Lower leg skin (tissue), 4 donors: ENCODE measurements at places on chromosomes 16 and 17. TPM values are rescaled to one million over a fixed set of nuclear protein-coding genes. Genes with fewer than 3 reads are reported as not detected.

DNA sequence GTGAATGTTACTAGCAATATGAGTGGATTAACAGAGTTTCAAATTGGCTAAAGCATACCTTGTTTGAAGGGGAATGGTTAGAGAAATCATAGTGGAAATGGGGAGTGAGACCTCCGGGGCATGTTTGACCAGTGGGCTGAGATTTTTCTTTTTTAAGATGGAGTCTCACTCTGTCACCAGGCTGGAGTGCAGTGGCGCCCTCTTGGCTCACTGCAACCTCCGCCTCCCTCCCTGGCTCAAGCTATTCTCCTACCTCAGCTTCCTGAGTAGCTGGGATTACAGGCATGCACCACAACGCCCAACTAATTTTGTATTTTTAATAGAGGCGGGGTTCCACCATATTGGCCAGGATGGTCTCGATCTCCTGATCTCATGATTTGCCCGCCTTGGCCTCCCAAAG lies 9.6 kb downstream of the CDRT15 start:
- no peak for DNase-seq

DNA sequence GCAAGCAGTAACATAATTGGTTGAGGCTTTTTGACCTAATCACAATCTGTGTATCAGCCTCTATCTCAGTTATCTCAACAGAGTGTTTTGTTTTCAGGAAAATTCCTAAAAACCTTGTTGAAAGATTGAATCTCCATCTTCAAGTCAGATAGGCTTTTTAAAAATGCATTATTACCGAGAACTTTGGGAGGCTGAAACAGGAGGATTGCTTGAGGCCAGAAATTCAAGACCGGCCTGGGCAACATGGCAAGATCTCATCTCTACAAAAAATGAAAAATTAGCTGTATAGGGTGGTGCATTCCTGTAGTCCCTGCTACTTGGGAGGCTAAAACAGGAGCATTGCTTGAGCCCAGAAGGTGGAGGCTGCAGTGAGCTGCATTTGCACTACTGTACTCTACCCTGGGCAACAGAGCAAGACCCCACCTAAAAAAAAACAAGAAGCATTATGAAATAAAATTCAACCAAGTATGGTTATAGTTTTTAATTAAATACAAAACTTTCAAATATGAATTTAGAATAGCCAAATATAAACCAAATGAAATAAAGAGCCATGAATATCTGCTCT lies 68.4 kb downstream of the VMP1 start:
- no peak for DNase-seq

- no peak for DNase-seq
Observed at GRCh38 chr17:80252871-80253270, 7.8 kb upstream of the RNF213 start.

DNA sequence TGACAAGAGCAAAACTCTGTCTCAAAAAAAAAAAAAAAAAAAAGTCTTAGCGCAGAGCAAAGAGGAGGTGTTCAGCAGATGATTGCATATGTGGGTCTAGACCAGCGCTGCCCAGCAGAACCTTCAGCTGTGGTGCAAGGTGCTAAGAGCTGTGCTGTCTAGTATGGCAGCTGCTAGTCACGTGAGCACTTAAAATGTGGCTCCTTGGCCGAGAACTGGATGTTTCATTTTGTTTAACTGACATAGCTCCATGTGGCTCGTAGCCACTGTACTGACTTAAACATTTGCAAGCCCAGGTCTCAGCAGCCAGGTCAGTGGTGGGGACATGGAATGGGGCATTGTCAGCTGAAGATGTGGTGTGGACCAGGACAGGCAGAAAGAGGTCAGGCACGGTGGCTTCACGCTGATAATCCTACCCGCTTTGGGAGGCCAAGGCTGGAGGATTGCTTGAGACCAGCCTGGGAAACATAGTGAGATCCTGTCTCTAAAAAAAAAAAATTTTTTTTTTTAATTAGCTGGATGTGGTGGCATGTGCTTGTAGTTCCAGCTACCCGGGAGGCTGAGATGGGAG lies 9.2 kb downstream of the C1QTNF1 start:
- no peak for DNase-seq

GRCh38 chr17:71184716-71185115 lies 936.1 kb upstream of the SOX9 start:
- no peak for DNase-seq

DNA sequence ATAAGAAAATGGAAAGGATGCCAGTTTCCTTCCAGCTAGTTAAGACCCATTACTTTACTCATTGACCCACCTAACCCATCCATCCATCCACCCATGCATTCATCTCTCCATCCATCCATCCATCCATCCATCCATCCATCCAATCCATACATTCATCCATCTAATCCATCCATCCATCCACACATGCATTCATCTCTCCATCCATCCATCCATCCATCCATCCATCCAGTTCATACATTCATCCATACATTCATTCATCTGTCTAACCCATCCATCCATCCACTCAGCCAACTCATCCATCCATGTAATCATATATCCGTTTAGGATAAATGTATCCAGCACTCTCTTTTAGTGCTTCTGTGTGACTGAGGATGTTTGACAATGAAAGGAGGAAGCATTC lies 178.8 kb upstream of the CACNG3 start:
- no peak for DNase-seq

DNA sequence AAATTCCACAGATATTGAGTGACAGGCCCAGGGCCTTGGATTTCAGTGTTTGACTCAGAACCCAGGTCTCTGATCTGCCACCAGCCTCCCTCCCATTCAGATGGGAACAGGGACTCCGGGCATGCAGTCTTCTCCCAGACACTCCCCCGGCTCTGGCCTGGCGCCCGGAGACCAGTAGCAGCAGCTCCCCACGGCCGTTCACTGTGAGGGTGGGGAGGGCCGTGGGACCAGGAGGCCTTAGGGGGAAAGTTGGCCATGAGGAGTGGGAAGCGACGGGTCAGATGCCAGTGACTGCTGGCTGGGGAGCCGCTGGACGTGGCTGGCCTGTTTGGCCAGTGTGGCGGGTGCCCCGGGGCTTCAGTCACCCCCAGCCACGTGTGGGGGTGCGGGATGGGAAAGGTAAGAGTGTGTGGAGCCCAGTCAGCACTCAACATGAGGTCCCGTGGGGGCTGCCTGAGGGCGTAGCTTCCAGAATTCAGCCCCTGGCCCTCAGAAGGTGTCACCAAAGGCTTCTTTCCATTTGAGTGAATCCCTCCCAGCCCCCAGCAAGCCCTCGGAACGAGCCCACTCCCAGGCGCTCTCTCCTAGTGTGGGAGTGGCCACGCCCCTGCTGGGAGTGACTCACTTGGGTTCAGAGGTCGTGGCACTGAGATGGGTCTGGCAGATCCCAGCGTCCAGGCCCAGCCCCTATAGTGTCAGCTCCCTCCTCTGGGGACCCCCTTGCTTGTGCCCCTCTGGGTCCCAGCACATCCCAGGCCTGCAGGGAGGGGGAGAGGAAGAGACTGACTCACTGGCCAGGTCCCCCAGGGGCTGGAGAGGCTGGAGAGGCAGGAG lies 309.4 kb downstream of the SEC14L1 start:
- peak; percentile 64 for DNase-seq

DNA sequence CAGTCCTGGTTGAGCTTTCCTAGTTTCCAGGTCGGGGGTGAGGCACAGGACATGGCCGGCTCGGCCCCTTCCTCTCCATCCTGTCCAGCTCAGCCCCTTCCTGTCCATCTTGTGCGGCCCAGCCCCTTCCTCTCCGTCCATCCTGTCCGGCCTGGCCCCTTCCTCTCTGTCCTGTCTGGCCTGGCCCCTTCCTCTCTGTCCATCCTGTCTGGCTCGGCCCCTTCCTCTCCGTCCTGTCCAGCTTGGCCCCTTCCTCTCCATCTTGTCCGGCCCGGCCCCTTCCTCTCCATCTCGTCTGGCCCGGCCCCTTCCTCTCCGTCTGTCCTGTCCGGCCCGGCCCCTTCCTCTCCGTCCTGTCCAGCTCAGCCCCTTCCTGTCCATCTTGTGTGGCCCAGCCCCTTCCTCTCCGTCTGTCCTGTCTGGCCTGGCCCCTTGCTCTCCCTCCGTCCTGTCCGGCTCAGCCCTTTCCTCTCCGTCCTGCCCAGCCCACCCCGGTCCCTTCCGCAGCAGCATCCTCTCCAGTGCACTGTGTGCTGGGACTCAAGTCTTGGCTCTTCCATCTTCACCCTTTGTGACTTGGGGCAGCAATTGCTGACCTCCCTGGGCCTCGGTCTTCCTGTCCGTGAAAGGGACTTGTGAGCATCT lies 5.5 kb upstream of the ZNF750 start:
- DNase-seq: no peak

GRCh38 chr17:76156662-76156991 lies 15.6 kb upstream of the FOXJ1 start:
- no peak for DNase-seq

DNA sequence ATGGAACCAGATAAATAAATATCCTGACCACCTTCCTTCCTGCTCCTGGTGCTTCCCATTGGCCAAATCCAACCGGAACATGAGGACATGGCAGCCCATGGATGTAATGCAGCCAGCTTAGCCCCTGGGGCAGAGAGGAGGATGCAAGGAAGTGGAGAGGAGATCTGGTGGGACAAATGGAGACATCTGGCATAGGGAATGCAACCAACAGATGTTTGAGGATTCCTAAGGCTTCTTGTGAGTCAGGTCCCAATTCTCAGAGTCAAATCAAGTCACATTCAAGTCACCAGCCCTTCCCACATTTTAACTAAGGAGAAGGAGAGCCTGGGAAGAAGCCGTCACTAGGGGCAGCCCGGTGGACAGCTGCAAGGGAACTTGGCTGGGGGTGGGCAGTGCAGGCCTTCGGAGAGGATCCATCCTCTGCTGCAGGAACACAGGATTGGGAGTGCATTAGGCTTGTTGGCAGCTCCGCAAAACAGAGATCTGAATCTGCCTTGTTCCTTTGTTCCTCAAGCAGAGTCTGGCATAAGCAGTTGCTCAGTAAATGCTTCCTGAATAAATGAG lies 62.8 kb upstream of the HS3ST2 start:
- DNase-seq: no peak

DNA sequence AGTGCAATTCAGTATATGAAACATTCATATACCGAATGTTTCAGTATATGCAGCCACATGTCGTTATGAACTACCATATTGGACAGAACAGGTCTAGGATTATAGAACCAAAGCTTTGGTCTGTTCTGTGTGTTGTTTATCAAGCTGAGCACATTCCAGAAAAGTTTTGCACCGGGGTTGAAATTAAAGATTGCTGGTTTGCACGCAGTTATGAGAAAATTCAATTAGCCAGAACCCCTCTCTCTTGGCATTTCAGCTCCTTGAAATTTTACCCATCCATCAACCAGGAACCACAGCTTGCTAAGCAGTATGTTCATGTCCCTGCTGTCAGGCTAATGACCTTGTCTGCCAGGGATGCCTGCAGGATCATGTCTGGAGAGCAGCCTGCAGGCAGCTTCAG lies 9.5 kb downstream of the KRT32 start:
- no peak for DNase-seq

DNA sequence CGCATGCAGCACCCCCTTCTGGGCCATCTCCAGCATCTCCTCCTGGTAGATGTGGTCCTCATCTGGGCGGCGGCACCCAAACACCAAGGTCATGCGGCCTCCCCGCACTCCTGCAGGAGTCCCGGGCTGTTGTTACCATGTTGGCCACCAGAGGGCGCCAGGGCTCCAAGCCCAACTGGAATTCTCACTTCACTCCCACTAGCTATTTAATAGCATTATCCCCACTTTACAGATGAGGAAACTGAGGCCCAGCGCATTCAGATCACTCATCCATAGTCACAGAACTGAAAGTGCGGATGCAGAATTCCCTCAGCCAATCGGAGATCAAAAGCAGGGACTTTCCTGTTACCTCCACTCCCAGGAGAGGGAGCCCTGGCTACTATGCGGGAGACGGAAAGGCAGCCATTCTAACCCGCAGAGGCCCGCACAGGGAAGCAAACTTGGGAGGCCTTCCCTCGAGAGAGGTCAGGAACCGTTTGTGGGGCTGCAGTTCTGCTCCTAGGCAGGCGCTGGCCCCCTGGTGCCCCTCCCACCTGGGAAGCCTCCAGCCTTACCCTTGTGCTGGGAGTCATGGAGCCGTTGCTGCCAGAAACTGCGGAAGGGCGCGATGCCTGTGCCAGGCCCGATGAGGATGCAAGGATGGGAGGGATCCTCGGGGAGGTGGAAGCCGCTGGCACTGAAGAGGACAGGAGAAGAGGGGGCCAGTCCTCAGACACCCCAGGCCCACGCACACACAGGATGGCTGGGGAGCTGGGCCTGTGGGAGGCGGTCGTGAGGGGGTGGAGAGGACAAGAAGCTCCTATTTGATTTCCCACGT lies 40.1 kb downstream of the NOS2 start:
- peak; percentile 94 for DNase-seq

- no peak for DNase-seq
Observed at GRCh38 chr17:1109606-1110540, 69.9 kb downstream of the ABR start.

GRCh38 chr17:40218006-40218739 lies 931 bp upstream of the WIPF2 start:
- no peak for DNase-seq

- no peak for DNase-seq
Observed at GRCh38 chr17:2511138-2511461, 588 bp downstream of the METTL16 start.

DNA sequence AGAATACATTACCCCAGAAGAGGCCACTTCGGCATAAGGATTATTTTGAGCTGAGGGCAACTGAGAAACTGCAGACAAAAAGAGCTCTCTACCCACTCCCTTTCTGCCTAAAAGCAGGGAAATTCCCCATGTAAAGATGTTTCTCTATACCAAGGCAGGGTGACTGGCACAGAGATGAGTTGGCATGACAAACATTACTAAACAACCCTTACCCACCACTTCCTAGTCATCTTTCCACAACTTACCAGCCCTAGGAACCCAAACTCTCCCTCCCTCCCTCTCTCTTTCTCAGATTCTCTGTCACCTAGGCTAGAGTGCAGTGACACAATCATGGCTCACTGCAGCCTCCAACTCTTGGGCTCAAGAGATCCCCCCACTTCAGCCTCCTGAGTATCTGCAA lies 68.6 kb downstream of the EMP2 start:
- no peak for DNase-seq

DNA sequence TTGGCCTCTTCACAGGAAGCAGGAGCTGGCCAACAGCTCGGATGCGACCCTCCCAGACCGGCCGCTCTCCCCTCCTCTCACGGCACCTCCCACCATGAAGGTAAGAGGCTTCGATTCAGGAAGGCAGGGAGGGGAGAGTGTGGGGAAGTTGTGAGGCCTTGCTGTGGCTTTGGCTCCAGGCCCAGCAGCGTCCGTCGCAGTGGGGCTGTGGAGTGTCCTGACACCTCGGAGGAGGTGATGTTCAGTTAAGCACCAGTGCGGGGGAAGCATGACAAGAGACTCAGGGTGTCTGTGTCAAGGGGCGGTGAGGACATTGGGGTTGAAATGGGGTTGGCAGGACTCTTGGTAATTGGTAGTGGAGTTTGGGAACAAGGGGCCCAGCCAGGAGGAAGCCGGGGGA lies 109.0 kb downstream of the RAP1GAP2 start:
- no peak for DNase-seq

DNA sequence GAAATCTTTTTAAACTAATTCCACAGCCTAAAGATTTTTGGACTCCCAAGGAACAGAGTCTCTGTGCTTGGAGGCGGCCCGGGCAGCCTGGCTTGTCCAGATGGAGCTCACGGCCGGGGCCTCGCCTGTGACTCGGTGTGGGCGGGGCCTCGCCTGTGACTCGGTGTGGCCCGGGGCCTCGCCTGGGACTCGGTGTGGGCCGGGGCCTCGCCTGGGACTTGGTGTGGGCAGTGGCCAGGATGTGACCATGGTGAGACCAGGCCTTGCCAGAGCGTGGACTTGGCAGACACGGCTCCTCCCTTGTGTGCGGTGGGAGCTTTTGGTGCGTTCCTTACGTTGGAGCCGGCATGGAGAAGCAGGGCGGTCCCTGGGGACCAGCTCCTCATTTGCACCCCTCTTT lies 92.3 kb downstream of the METRNL start:
- DNase-seq: peak; percentile 79

Gene ABCA5
- total RNA-seq: 54.1 TPM

Gene AIPL1
- total RNA-seq: not detected

Gene MNT
- 28.6 TPM for total RNA-seq
